ENCODE measurements at places on chromosomes 13 and 19.

DNA sequence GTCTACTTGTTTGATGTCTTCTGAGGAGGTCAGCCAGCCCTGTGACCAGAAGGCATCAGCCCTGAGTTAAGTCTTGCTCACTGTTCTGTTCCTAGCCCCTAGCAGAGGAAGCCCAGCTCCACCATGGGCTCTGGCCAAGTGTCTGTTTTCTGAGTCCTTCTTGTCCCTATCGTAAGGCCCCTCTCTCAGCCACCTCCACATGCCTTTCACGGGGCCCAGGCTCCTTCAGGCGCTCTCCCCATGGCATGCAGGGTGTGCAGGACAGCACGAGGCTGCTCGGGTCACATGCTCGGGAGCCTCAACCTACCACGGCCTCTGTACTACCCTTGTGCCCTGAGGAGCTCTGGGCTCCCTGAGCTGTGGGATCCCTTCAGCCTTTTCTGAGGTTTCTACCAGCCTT is 47.8 kb upstream of the LATS2 start:
- no peak for DNase-seq

GRCh38 chr19:18112989-18113478 is 15.5 kb downstream of the MAST3 start:
- no peak for DNase-seq

DNA sequence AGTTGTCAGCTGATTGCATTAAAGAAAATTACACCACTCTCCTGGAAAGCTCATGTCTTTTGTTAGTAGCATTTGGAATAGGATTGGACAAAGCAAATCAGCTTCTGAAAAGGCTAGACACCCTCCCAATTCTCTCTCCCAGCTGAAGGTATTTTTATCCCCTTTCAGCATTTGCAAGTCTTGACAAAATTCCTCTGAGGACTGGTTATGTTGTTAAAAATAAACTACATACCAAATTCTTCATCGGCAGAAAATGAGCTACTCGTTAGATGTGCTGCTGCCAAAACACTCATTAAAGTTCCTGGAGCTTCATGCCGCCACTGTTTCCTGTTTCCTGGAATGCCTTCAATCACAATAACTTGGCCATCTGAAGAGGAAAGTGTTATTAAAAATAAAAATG is 37.1 kb downstream of the UTP14C start:
- no peak for DNase-seq

DNA sequence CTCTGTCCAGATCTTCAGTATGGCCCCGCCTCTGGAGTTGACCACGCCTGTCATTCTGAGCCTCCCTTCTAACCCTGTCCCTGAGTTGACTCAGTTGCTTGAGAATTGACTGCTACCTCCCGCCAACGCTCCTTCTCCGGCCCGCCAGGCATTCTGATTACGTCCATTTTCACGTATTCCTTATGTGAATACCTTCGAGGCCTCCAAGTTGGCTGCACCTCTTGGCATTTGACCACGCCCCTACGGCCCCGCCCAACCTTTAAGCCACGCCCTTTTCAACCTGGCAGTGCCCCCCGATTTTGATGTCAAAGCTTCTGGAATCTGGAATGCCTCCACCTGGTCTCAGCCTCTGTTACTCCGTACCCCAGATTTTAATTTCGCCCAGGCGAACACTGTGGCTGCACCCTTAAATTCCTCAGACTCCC is 1.7 kb upstream of the EML2 start:
- no peak for DNase-seq

- no peak for DNase-seq
Measured at GRCh38 chr19:17909003-17909732, 23.6 kb upstream of the CCDC124 start.

DNA sequence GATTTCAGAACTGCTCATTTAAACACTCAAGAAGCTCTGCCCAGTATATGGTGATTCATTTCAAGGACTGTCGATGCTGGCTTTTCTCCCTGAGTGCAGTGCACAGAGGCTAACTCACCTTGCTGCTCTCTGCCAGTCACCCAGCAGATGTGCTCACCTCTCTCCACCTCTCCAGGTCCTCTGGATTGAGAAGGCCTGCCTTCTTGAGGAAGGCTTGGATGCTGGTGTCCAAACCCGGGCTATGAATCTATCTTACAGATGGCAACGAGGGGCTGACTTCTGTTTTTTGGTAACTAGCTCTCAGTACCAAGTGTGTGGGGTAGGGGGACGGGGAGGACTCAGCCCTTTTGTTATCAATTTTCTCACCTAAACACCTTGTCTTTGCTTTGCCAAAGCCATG is 47.6 kb downstream of the TEX29 start:
- no peak for DNase-seq

GRCh38 chr19:38675611-38676010 is 28.2 kb downstream of the ACTN4 start:
- no peak for DNase-seq

GRCh38 chr13:89688918-89689317 is 1658.6 kb upstream of the MIR17HG start:
- no peak for DNase-seq

All from cortex of kidney (tissue), 1 donor.